Fibroblast of villous mesenchyme (primary cell): ENCODE measurements at places on chromosomes 1 and 21. TPM values are rescaled to one million over a fixed set of nuclear protein-coding genes. Genes with fewer than 3 reads are reported as not detected.

DNA sequence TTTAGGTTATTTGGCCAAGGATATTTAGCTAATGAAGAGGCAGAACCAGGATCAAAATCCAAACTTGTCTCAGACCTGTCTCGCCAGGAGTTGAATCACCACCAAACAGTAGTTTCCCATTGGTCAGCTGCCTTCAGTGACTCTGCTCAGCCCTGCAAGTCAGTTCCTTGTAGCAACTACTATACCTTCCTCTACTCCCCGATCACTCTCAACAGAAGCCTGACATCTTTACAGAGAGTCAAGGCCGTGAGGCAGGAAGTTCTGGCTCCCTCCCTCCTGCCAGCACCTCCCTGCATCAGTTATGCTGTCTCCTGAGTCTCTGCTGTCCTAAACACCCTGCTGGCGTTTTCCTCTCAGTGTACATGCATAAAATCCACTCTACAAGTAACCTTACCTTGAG is 13.2 kb downstream of the PSMD4 start:
- no peak for DNase-seq

DNA sequence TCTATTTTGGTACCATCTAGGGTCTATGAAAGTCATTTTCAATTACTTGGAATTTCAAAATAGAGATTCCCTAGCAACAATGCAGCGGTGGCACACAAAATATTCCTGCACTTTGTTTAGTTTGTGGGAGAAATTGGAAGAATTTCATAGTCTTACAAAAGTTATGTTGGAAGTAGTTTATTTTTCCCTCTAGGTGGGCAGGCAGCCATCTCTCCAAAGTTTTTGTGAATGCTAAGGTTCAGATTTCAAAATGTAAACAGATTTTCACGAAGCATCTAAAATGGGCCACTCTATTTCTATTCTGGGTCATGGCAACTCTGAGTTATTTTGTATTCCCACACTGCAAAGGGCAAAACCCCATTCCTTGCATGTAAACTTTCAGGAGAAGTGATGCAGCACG is 8.0 kb downstream of the SMCP start:
- DNase-seq, result no peak

- DNase-seq, result no peak
These were observed 77.7 kb downstream of the GDAP2 start for GRCh38 chr1:117851687-117852086.

- DNase-seq, result no peak
These were observed 9.0 kb upstream of the KIRREL1 start for GRCh38 chr1:157984469-157984868.

DNA sequence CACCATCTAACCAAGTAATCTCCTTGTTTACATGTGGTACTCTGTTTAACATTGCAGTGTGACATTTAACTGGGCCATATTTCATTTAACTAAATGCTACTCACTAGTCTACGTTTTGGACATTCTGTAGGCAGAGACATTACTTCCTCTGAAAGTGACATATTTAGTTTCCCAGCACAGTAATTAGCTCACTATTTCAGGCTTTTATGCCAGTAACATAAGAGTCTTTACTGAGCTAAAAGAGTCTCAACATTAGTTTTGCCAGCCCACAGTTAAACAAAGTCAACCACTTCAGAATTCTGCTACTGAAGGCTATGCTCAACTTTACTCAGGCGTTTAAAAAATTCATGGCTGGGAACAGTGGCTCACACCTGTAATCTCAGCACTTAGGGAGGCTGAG is 2.6 kb upstream of the TNFRSF9 start:
- no peak for DNase-seq

DNA sequence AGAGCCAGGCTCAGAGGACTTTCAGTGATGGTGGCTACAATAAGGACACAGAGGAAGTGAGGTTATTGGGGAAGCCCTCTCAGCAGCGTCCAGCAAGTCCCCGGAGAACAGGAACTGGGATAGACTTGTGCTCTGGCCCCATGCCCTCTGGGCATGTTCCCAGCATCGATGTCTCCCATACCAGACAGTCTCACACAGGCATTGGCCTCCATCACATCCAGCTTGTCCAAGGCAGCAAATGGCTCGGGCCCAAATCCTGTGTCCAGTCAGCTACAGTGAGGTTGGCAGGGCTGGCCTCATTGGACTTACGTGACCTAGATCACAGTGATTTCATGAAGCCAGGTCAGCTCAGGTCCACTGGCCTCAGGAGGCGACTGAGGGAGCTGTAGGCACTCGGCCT is 19.6 kb upstream of the TMEM54 start:
- DNase-seq, result no peak

GRCh38 chr21:44881198-44881872 is 7.8 kb upstream of the PTTG1IP start:
- DNase-seq, result peak; percentile 59

- DNase-seq, result peak; percentile 3
These were observed 546 bp downstream of the POU2F1 start for GRCh38 chr1:167221126-167221737.

DNA sequence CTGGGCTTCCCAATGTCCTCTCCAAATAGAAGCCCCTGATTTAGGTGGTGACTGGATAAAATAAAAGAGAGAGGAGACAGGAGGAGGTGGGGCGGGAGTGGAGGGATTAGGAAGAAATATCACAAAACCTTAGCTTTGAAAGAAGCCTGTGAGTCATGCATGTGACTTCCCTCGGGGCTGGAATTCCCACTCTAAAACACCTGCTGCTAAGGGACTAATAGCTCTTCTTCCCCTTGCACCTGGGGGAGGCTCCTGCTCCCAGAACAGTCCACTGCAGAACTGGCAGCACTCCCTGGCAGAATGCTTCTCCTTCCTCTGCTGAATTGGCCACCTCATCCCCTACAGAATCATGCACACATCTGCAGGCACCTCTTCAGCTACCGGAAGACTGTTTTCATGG is 207.2 kb downstream of the ATG4C start:
- DNase-seq, result no peak

DNA sequence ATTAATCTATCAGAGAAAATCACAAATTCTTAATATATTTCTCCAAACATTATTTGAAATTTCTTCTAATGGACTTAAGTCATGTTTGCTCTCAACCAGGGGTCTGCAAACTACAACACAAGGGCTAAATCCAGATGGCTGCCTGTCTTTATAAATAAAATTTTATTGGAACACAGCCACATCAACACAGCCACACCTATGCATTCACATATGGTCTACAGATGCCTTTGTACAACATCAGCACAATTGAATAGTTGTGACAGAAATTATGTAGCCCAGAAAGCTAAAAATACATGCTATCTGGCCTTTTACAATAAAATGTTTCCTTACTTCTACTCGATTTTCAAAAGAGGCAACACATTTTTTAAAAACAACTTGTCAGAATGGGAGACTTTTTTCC is 103.9 kb downstream of the DPYD start:
- no peak for DNase-seq

DNA sequence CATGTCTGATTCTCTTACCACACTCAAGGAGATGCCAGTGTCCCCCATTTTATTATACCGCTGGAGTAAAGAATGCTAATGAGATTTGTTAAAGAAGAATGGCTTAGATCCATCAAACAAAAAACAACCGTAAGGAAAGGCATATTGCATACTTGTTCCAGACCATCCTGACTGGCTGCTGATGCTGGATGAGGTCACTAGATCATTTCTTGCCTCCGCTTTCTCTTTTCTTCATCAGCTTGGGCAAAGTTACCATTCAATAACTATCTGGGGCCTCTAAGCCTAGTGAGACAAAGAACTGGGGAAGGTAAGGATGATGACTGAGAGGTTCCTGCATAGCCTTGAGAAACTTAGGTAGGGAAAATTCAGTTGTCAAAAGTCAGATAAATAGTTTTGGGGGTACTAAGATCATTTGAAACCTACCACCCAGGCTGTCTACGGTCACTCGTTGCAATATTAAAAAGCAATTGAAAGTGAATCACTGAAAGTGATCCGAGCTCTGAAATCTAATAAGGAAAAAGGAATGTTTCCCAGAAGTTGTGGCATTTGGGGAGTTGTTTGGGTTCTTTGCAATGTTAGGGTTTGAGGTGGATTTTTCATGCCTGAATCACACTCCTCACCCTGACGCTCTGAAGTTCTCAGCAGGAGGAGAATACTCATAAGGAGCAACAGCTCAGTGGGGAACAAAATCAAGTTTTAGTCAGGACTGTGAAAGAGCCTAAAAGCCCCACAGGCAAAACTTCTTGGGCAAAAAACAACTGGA is 176.8 kb downstream of the HHIPL2 start:
- peak; percentile 65 for DNase-seq

- DNase-seq, result no peak
These were observed 20.6 kb downstream of the ABCB10 start for GRCh38 chr1:229537894-229538293.

- DNase-seq, result no peak
These were observed 10.2 kb upstream of the ASPM start for GRCh38 chr1:197156692-197157091.

- no peak for DNase-seq
These were observed 61.0 kb upstream of the CSF1 start for GRCh38 chr1:109849655-109850054.

UBE2U gene
- total RNA-seq, result not detected in 2 replicates

KIAA0040 gene
- total RNA-seq, result under 0.01 and 0.64 TPM in 2 replicates

EFCAB7 gene
- total RNA-seq, result 4.2 and 6.5 TPM in 2 replicates

TADA1 gene
- total RNA-seq, result 10.6 and 16.0 TPM in 2 replicates

FTCD gene
- total RNA-seq, result under 0.01 and 0.43 TPM in 2 replicates

NEK2 gene
- 10.0 and 17.7 TPM in 2 replicates for total RNA-seq

RGS13 gene
- not detected in 2 replicates for total RNA-seq

THAP3 gene
- 18.7 and 19.4 TPM in 2 replicates for total RNA-seq

IQGAP3 gene
- 20.9 and 24.2 TPM in 2 replicates for total RNA-seq

SPTA1 gene
- total RNA-seq, result not detected in 2 replicates

ZNF697 gene
- total RNA-seq, result 13.2 and 14.2 TPM in 2 replicates
